ENCODE measurements at places on chromosomes 2 and 18.

DNA sequence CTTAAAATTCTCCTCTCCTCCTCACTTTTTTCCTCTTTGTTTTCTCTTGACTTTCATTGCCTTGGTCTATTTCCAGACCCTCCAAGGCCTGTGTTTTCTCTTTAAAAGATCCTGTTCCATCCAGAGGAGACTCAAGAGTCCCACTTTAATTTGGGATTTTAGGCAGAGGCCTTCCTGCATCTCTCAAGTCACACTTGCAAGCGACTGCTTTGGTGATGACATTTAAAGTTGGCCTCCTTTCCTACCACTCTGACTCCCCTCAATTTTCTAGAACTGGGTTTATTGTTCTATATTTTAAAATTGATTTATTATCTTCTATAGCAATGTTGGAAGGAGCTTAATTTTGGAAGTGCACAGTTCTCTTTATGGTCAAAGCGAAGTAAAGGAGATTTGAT, 16.3 kb downstream of the ASAP2 start:
- no peak for DNase-seq

GRCh38 chr2:13858626-13859025, 773.9 kb upstream of the LRATD1 start:
- no peak for DNase-seq

DNA sequence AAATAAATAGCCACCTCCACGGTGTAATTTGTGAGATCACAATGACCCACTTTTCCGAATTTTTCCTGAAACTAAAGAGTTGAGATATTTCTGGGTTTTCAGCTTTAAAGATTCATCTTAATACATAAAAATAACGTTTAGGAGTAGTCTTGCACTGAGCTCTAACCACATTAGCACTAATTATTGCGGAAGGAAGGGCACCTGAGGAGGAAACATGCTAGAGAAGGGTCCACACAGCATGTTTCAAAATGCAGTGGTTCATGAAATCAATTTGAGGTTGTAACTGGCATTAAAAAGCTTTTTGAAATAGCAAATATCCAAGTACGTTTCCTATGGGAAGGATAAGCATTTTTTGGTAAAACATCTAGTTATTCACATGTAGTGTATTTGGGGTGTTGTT, 8.4 kb downstream of the INPP4A start:
- DNase-seq = no peak

GRCh38 chr2:228771774-228772173, 499.3 kb downstream of the PID1 start:
- DNase-seq = no peak

GRCh38 chr2:1978706-1979105, 234.4 kb upstream of the PXDN start:
- DNase-seq = no peak

DNA sequence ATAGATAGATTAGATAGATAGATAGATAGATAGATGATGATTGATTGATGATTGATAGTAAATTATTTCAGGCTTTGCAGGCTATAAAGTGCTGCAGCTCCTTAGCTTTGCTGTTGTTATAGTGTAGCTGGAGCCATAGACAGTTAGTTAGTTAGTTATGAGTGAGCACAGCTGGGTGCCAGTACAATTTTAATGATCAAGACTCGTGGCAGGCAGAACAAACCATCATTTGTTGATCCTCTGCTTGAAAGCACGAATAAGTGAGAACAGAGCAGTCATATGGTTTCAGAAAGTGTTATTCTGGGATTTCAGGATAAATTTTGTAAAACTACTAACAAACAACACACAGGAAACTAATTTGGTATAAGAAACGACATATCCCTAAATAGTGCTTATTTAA, 53.9 kb downstream of the THOC1 start:
- no peak for DNase-seq

DNA sequence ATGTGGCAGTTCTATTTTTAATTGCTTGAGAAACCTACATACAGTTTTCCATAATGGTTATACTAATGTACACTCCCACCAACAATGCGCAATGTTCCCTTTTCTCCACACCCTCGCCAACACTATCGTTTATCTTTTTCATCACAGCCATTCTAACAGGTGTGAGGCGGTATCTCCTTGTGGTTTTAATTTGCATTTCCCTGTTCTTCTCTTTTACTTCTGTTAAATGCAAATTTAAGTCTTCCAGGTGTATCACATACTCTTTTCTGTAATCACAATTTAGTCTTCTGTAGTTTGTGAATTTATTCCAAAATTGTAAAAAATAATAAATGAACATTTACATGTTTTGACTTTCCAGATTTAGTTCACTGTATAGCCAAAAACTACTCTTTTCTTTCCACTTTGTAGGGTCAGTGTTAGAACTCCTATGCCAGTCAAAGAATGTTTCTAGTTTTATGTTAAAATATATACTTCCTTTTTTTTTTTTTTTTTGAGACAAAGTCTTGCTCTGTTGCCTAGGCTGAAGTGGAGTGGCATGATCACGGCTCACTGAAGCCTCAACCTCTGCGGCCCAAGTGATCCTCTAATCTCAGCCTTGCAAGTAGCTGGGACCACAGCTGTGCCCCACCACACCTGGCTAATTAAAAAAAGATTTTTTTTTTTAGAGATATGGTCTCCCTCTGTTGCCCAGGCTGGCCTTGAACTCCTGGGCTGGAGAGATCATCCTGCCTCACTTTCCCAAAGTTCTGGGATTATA, 15.4 kb upstream of the ACYP2 start:
- DNase-seq = no peak

- no peak for DNase-seq
Measured at GRCh38 chr2:206260188-206261012, 14.1 kb upstream of the ZDBF2 start.

GRCh38 chr2:8872821-8873432, 35.5 kb upstream of the KIDINS220 start:
- peak; percentile 26 for DNase-seq

GRCh38 chr18:48802543-48803290, 148.0 kb downstream of the SMAD7 start:
- DNase-seq = peak; percentile 8

DNA sequence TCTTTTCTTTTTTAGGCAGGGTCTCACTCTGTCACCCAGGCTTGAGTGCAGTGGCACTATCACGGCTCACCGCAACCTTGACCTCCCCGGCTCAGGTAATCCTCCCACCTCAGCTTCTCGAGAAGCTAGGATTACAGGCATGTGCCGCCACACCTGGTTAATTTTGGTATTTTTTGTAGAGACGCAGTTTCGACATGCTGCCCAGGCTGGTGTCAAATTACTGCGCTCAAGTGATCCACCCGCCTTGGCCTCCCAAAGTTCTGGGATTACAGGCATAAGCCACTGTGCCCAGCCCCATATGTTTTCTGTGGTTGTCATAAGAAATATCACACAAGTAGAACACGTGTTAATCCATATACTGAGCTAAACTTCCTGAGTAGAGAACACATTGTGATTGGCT, 14.6 kb downstream of the ENOSF1 start:
- no peak for DNase-seq

- DNase-seq = no peak
Measured at GRCh38 chr2:75035444-75036353, 77.3 kb downstream of the POLE4 start.

- DNase-seq = no peak
Measured at GRCh38 chr18:39414009-39414700, 1848.6 kb upstream of the CELF4 start.

DNA sequence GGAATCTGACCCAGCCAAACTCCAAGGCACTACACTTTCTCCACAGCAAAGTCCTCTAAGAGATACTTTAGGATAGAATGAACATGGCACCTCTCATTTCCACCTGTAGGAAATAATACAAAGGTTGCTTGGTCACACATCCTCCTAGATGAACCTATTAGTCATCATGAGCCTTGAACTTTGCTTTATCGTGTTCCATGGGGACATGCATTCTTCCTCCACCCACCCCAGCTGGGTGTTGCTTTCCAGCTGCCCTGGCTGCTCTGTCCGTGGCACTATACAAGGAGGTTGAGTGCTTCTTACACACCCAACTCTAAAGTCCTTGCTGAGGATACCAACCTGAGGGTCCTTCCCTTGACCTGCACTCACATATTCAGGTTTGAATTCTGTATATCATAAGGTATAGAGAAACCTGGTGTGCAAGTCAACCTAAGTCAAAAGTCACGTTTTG, 52.7 kb downstream of the SPRED2 start:
- no peak for DNase-seq
